ENCODE measurements at places on chromosomes 2 and 18.

DNA sequence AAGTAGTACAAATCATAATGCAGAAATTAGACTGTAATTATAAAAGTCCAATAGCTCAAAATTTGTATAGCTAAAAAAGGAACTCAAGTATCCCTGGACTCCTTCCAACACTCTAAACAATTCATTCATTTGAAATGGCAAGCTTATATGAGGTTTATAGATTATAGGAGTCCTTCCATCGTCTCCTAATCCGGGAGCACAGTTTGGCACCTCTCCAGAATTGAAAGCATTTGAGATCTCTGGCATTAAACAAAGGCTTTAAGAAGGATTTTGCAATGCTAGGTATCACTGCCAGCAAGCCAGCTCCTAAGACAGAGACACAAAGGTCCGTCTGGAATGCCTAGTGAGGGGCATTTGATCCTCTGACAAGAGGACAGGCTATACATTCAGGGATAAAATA is 90.9 kb downstream of the ACVR1 start:
- DNase-seq = no peak

GRCh38 chr2:218788529-218789255 is 6.7 kb downstream of the CYP27A1 start:
- no peak for DNase-seq

DNA sequence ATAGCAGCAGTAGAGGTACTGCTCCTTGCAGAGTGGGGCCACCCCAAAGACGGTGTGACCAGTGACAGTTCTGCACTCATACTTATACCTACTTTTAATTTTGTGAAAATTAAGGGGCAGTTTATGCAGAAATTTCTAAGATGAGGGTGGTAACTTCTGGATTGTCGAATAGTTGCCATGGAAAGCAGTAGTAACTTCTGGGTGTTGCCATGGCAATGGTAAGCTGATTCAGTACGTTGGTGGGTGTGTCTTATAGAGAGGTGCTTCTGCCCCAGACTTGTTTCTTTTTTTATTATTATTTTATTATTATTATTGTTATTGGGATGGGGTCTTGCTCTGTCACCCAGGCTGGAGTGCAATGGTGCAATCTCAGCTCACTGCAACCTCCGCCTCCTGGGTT is 82.8 kb upstream of the L3MBTL4 start:
- no peak for DNase-seq

DNA sequence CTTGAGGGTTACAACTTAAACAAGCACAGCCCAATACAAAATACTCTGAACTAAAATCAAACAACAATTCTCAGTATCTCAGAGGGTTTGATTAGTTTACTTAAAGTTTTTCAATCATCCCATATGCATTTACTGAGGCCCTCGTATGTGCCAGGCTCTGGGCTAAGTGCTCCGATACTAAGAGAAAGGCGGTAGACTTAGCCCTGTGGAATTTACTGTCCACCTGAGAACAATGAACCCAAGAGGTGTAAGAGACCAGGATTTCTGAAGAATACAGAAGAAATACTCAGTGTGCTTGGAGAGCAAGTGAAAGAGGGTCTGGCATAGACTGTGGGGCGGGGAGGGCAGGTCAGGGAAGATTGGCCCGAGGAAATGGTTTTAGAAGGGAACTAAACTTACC is 25.1 kb upstream of the SCYGR1 start:
- DNase-seq = no peak

- DNase-seq = no peak
Measured at GRCh38 chr2:219449609-219450008, 15.0 kb downstream of the SPEG start.

- no peak for DNase-seq
Measured at GRCh38 chr2:118475622-118476205, 371.7 kb downstream of the EN1 start.

DNA sequence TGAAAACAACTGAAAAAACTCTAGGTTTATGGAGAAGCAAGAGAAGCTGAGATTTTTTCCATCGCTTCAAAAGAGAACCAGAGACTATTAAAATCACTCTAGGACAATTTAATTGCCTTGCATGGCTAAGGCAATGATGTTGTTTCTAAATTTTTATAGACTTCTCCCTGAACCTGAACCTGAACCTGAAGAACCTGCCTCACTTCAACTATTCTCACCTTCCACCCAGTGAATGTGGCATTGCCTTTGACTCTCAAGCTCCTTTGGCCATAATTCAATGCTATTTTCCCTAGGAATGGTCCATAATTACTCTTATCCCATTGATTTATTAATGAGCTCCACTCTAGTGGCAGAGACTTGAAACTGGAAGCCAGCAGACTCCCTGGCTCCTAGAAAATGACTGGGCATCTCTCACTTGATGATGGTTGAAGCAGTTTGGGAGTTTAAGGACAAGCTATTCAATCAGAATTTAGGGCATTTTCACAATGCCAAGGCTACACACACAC is 303.8 kb upstream of the UBE2E3 start:
- DNase-seq = no peak

- DNase-seq = peak; percentile 42
Measured at GRCh38 chr2:96528006-96528699, 8.4 kb upstream of the ARID5A start.

DNA sequence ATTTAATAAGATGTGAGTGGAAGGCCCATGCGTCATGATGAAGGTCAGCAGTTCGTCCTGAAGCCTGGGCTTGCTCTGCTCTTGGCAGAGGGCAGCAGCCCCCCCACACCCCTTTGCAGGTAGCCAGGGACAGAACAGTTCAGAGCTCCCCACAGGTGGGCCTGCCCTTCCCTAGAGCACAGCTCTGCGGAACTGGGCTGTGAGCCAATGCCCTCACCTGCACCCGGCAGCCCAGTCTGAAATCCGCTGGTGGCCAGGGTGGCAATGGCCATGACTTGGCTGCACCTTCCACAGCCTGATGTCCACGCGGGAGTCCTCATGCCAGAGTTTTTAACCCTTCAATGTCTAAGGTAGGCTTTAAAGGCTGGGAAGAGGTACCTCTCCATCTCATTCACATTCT is 136.7 kb downstream of the ACKR3 start:
- no peak for DNase-seq

- no peak for DNase-seq
Measured at GRCh38 chr2:111068435-111069058, 52.2 kb upstream of the BCL2L11 start.

DNA sequence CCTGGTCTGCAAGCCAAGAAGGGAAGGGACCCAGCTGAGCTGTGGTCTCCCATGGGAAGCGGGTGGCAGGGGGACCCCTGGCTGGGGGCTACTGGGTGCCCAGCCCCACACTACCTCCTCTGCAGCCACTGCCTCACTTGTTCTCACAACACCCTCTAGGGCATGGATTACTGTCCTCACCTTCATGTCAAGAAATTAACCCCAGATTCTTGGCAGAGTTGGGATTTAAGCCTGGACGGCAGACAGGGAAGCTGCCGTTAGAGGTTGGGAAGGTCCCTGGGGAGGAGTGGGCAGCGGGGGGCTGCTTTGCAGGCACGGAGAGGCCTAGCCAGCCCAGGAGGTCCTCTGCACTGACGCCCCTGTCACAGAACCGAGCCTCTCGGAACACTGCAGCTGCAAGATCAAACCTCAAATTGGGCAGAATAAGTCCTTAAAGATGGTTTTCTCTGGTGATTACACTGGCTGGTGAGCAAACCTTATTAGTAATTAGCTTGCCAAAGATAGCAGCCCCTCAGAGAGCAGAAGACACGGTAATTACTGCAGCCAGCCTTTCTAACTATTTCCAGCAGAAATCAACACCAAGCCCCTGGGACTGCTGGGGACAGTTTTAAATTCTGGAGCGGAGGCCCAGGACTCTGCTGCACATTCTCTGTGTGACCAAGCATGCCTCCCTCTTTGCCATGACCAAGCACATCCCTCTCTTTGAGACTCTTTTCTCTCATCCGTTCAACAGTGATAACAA is 35.9 kb downstream of the KCNF1 start:
- DNase-seq = no peak

DNA sequence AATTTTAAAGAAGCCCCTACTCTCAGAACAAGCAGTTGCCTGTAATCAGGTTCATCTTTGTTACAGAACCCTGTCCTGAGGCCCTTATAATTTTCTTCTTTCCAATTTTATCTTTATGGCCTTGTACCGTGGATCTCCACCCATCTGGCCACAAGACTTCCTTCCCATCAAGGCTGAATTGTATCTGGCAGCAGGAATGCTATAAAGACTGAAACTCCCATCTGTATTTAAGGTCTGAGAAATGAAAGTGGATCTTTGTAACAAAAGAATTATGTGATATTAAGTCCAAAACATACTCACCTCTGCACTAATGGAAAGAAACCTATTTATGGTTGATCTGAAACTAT is 91.8 kb downstream of the METTL8 start:
- DNase-seq = no peak

- no peak for DNase-seq
Measured at GRCh38 chr2:238336151-238336550, 15.8 kb downstream of the TRAF3IP1 start.

DNA sequence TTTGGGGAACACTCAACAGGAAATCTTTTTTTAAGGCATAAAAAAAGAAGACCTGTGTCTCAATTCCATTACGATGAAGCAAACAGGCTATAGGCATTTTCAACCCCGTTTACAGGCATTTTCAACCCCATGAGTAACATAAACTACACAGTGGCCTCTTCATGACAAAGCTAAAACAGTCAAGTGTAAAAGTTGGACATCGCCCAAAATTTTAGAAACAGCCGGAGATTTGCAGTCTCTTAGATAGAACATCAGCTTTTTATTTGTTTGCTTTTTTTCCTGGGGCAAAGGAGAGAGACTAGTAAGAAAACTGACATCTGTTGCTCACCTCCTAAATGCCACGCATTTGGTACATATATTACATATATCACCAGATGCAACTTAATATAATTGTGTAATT is 173.7 kb downstream of the CMPK2 start:
- DNase-seq = no peak

GRCh38 chr2:157087373-157088002 is 170.0 kb upstream of the GALNT5 start:
- DNase-seq = no peak

- no peak for DNase-seq
Measured at GRCh38 chr2:75421986-75422385, 138.8 kb downstream of the EVA1A start.

- no peak for DNase-seq
Measured at GRCh38 chr18:11368020-11368419, 218.7 kb upstream of the PIEZO2 start.

DNA sequence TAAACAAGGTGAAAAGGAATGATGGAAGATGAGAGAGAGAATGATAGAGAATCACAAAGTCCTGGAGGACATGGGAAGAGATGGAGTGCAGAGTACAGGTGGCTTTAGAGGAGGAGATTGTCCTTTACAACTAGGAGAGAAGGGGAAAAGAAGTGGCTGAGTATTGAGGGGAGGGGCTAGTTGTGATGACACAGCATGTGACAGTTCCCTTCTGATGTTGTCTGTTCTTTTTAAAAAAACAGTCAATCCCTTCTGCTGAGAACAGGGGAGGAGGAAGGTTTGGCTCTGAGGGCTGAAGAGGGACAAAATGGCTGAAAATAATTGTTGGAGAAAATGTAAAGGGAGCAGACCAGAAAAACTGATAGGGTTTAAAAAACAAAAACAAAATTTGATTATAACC is 44.0 kb downstream of the STEAP3 start:
- no peak for DNase-seq

GRCh38 chr2:114128725-114129124 is 238.8 kb downstream of the ACTR3 start:
- DNase-seq = no peak

- DNase-seq = no peak
Measured at GRCh38 chr2:98734823-98735260, 3.9 kb upstream of the MGAT4A start.

DNA sequence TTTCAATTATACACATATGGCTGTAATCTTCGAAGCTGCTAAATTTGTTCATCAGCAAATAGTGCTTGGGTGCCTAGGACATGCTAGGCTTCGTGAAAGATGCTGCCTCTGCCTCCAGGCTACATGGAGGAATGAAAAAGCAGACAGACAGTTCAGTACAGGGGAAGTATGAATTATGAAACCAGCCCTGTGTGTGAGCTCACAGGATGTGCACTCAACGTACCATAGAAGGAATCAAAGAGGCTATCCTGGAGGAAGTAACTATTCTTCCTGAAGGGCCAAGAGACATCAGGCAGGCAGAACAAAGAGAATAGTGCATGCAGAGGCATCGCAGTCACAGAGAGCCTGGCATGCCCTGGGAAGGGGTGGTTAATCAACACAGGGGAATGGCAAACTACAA is 61.4 kb downstream of the DYM start:
- DNase-seq = no peak

GRCh38 chr18:75216911-75217689 is 6.5 kb downstream of the TSHZ1 start:
- DNase-seq = no peak

DNA sequence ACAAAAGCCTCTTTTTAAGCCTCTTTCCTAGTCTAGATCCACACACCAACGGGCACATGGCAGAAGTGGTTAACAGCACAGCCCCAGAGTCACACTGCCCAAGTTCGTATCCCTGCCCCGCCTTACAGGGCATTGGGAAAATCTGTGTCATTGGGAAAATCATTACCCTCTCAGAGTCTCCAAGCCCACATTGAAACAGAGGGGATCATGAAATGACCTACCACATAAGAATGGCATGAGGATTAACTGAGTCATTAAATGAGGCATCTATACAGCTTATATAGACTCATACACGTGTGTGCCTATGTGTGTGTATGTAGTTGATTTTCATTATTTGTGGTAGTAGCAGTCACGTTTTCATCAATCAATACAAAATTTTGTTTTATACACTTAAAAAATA is 469.0 kb upstream of the POU3F3 start:
- no peak for DNase-seq

- DNase-seq = no peak
Measured at GRCh38 chr2:86237172-86237571, 37.9 kb downstream of the MRPL35 start.

- DNase-seq = no peak
Measured at GRCh38 chr2:177296040-177296439, 31.5 kb upstream of the NFE2L2 start.

DNA sequence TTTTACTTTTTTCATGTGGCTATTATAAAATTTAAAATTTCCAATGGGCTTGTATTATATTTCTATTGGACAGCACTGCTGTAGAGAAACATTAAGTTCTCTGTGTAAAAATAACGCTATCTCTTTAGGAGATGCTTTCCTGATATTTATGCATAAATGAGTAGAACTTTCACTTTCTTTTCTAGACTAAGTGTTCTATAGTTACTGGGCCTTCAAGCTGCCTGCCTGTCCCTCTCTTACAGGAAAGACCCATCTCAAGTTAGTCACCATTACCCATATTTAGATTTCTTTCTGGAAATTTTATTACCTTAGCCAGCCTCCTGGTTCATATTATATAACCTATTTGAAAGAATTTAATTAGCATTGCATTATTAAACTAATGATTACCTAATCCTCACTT is 4.8 kb downstream of the ITGA4 start:
- DNase-seq = no peak

DNA sequence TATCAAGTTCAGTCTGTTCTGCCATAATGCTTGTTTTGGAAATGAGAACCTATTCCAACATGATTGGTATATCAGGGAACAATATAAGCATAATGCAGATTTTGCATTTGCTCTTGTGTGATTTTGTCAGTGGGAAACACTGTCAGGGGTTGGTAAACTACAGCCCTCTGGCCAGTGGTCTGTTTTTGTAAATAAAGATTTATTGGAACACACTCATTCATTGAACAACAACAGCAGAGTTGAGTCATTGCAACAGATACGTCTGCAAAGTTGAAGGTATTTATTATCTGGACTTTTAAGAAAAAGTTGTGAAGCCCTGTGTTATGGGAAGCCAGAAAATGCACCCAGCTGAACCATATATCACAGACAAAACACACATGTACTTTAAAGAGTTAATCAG is 83.1 kb downstream of the MCFD2 start:
- no peak for DNase-seq

- DNase-seq = no peak
Measured at GRCh38 chr2:236678307-236678975, 108.8 kb downstream of the ACKR3 start.

GRCh38 chr2:43133708-43134570 is 92.5 kb downstream of the ZFP36L2 start:
- DNase-seq = peak; percentile 53
